ENCODE measurements at places on chromosomes 5 and 9. TPM values are rescaled to one million over a fixed set of nuclear protein-coding genes. Genes with fewer than 3 reads are reported as not detected.

- no peaks in the 10 kb centered on the region for H3K36me3 ChIP-seq
- no peak for DNase-seq
- H3K27me3 ChIP-seq: peaks cover 31% of the 10 kb centered on the region
- no peaks in the 10 kb centered on the region for H3K4me1 ChIP-seq
These were observed 66.7 kb upstream of the PRSS3 start for GRCh38 chr9:33728613-33729012.

GRCh38 chr5:62263401-62263800 lies 42.6 kb upstream of the KIF2A start:
- H3K27me3 ChIP-seq: peaks cover 3% of the 10 kb centered on the region
- H3K36me3 ChIP-seq: peaks cover 6% of the 10 kb centered on the region
- H3K4me3 ChIP-seq: no peak overlapping the region
- no peak for DNase-seq
- H3K4me1 ChIP-seq: peaks cover 41% of the 10 kb centered on the region
- H3K27ac ChIP-seq: no peak overlapping the region

GRCh38 chr9:138068601-138069035 lies 191.0 kb downstream of the CACNA1B start:
- H3K36me3 ChIP-seq: no peaks in the 10 kb centered on the region
- no peaks in the 10 kb centered on the region for H3K27me3 ChIP-seq
- no peaks in the 10 kb centered on the region for H3K4me1 ChIP-seq
- no peak for DNase-seq
- no peak overlapping the region for H3K4me3 ChIP-seq

The GBGT1 gene
- total RNA-seq: 2.4 TPM

GRCh38 chr5:148509893-148510292 lies 126.1 kb downstream of the FBXO38 start:
- no peak overlapping the region for H3K4me3 ChIP-seq
- no peaks in the 10 kb centered on the region for H3K36me3 ChIP-seq
- DNase-seq: no peak
- no peaks in the 10 kb centered on the region for H3K27me3 ChIP-seq
- no peak overlapping the region for H3K27ac ChIP-seq
- no peaks in the 10 kb centered on the region for H3K4me1 ChIP-seq

The ANKRD33B gene
- total RNA-seq: 3.2 TPM

GRCh38 chr9:91577633-91578061 lies 154.0 kb upstream of the NFIL3 start:
- no peak overlapping the region for H3K27ac ChIP-seq
- peaks cover 16% of the 10 kb centered on the region for H3K27me3 ChIP-seq
- H3K36me3 ChIP-seq: no peaks in the 10 kb centered on the region

The SLC36A3 gene
- not detected for total RNA-seq

DNA sequence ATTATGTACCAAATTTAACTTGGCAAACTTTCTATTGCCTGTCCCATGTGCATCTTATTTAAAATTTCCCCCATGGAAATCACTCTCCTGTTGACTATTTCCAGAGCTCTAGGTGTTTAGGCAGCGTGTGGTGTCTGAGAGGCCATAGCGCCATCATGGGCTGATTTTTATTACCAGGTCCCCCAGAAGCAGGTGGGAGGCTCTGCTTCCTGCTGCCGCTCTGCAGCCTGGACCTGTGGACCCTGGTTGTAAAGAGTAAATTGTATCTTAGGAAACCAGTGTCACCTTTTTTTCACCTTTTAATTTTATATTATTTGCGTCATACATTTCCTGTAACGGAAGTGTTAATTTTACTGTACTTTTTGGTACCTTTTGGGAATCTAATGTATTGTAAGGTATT lies 6.4 kb downstream of the HNRNPAB start:
- H3K27me3 ChIP-seq: no peaks in the 10 kb centered on the region
- DNase-seq: no peak
- peaks cover 39% of the 10 kb centered on the region for H3K4me1 ChIP-seq
- H3K36me3 ChIP-seq: peaks cover 91% of the 10 kb centered on the region
- no peak overlapping the region for H3K27ac ChIP-seq
